ENCODE measurements at places on chromosomes 3 and 15. TPM values are rescaled to one million over a fixed set of nuclear protein-coding genes. Genes with fewer than 3 reads are reported as not detected.

GRCh38 chr15:65044724-65045481 is at the start of gene SLC51B:
TSS of gene SLC51B (plus strand) at chr15:65045387. CDS start at chr15:65050005, 4,618 bp downstream.
- no peak within 1 kb of the TSS for H3K27ac ChIP-seq
- no peak within 1 kb of the TSS for H3K4me3 ChIP-seq
- peaks cover 9% of the 10 kb centered on the region for H3K4me1 ChIP-seq
- H3K27me3 ChIP-seq = no peaks in the 10 kb centered on the region
- H3K36me3 ChIP-seq = no peaks in the 10 kb centered on the region
- DNase-seq = no peak

DNA sequence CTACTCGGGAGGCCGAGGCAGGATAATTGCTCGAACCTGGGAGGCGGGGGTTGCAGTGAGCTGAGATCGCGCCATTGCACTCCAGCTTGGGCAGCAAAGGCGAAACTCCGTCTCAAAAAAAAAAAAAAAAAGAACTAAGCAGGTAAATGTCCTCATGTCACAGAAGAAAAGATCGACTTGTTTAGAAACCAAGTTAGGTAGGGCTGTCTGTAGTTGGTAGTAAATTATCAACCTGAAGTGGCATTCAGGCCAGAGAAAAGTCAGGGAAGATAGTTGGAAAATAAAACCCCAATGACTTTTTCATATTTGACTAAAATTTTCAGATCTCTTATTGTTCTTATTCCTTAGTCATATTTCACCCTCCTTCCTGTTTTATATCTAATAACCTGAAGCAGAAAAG is 55.4 kb downstream of the ZNF609 start:
- no peak overlapping the region for H3K4me3 ChIP-seq
- H3K27ac ChIP-seq = no peak overlapping the region
- H3K36me3 ChIP-seq = peaks cover 12% of the 10 kb centered on the region
- DNase-seq = no peak
- peaks cover 14% of the 10 kb centered on the region for H3K4me1 ChIP-seq

DNA sequence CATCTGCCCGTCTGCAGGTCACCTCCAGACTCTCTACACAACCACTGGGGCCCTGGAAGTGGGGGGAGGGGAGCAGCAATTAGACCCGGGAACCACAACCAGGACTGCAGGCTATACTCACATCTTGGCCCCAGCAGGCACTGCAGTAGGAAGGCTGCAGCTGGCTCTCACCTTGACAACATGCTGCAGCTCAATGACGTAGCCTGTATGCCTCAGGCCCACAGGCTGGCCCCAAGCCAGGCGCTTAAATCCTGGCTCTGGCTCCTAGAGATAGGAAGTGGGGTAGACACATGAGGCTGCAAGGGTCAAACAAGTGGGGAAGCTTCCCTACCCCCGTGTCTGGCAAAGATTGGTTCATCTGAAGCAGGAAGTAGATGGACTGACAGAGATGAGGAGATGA is 4.6 kb upstream of the QRICH1 start:
- no peaks in the 10 kb centered on the region for H3K27me3 ChIP-seq
- H3K36me3 ChIP-seq = peaks cover 47% of the 10 kb centered on the region
- peaks cover 19% of the 10 kb centered on the region for H3K4me1 ChIP-seq

DNA sequence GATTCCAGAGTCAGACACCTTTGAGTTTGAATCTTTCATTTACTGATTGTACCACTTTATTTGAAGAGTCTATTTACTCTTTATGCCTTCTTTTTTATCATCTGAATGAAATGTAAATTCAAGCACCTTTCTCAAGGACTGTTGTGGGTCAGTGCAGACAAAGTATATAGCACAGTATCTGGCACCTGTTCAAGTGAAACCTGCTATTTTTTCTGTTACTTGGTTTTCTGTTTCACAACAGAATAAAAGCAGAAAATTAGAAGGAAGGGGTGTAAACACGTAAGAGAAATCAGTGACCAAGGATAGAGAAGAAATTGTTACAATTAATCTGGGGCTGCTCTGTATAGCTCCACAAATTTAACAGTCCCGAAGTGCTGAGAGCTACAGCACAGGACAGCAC is 357.4 kb downstream of the RSL24D1 start:
- peaks cover 11% of the 10 kb centered on the region for H3K27me3 ChIP-seq
- H3K4me3 ChIP-seq = no peak overlapping the region
- DNase-seq = no peak
- peaks cover 14% of the 10 kb centered on the region for H3K4me1 ChIP-seq
- H3K36me3 ChIP-seq = no peaks in the 10 kb centered on the region
- H3K27ac ChIP-seq = no peak overlapping the region

GRCh38 chr15:70479785-70480184 is 283.6 kb downstream of the UACA start:
- H3K4me3 ChIP-seq = no peak overlapping the region
- H3K36me3 ChIP-seq = peaks cover 10% of the 10 kb centered on the region
- peaks cover 44% of the 10 kb centered on the region for H3K4me1 ChIP-seq
- H3K27ac ChIP-seq = peak overlapping the region; percentile 35

Gene TMEM207
- total RNA-seq = not detected

Measured in activated CD8-positive, alpha-beta memory T cell treated with anti-CD3 and anti-CD28 coated beads, Interleukin-2, amount 10 ng/mL, durations not matched to agents 7 days and 5 days (primary cell).